ENCODE measurements at places on chromosomes 4 and X. TPM values are rescaled to one million over a fixed set of nuclear protein-coding genes. Genes with fewer than 3 reads are reported as not detected.

Gene ALB
- 0.59 TPM for total RNA-seq

- no peak overlapping the region for H3K27ac ChIP-seq
- H3K36me3 ChIP-seq: no peaks in the 10 kb centered on the region
- H3K27me3 ChIP-seq: no peaks in the 10 kb centered on the region
- no peak overlapping the region for H3K4me3 ChIP-seq
- DNase-seq: no peak
Measured at GRCh38 chr4:62415256-62415655, 1215.1 kb downstream of the ADGRL3 start.

Gene MAMLD1
- total RNA-seq: 0.93 TPM

- H3K4me1 ChIP-seq: no peaks in the 10 kb centered on the region
- no peaks in the 10 kb centered on the region for H3K27me3 ChIP-seq
- H3K4me3 ChIP-seq: no peak overlapping the region
- no peak for DNase-seq
- H3K36me3 ChIP-seq: no peaks in the 10 kb centered on the region
- H3K27ac ChIP-seq: no peak overlapping the region
Measured at GRCh38 chr4:90757534-90758060, 630.4 kb downstream of the CCSER1 start.

Gene PLS3
- total RNA-seq: 443 TPM

GRCh38 chr4:94758700-94759399 lies 1.1 kb downstream of the BMPR1B start:
- peaks cover 81% of the 10 kb centered on the region for H3K27me3 ChIP-seq
- H3K4me1 ChIP-seq: peaks cover 22% of the 10 kb centered on the region
- no peak for DNase-seq
- no peaks in the 10 kb centered on the region for H3K36me3 ChIP-seq

Gene TMEM31
- total RNA-seq: 0.74 TPM

GRCh38 chrX:23952984-23953907 lies 45.4 kb downstream of the CXorf58 start:
- no peaks in the 10 kb centered on the region for H3K27me3 ChIP-seq
- no peaks in the 10 kb centered on the region for H3K36me3 ChIP-seq
- DNase-seq: no peak
- peak overlapping the region; percentile 78 for H3K27ac ChIP-seq
- H3K4me3 ChIP-seq: no peak overlapping the region
- peaks cover 22% of the 10 kb centered on the region for H3K4me1 ChIP-seq

Gene MAGEA1
- not detected for total RNA-seq

GRCh38 chr4:142307857-142308256 lies 538.2 kb downstream of the INPP4B start:
- H3K4me1 ChIP-seq: peaks cover 53% of the 10 kb centered on the region
- no peak for DNase-seq
- H3K36me3 ChIP-seq: peaks cover 3% of the 10 kb centered on the region
- no peak overlapping the region for H3K27ac ChIP-seq
- H3K4me3 ChIP-seq: no peak overlapping the region

Data from mesothelial cell of epicardium (in vitro differentiated cells).